ENCODE measurements at places on chromosomes 7 and 10.

- no peak overlapping the region for H3K4me3 ChIP-seq
- H3K27me3 ChIP-seq: no peaks in the 10 kb centered on the region
- H3K4me1 ChIP-seq: peaks cover 4% of the 10 kb centered on the region
- no peak overlapping the region for H3K27ac ChIP-seq
- DNase-seq: no peak
These were observed 182.2 kb upstream of the AOAH start for GRCh38 chr7:36906448-36906847.

DNA sequence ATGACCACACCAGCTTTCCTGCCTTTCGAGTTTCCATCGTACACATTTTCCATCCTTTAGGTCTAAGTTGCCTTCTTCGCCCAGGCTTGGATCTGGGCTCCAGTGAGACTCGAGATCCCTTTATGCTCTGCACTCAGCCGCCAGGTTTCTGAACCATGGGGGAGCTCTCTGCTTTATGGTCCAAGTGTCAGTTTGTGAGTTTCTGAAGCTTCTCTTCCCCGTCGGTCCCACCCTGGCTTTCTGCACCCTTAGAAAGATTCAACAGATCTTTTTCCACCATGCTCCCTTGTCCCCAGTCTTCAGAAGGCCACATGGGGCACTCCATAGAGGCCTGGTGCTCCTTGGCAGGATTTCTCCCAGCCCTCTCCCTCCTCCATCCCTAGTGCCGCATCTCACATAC, 402.0 kb downstream of the PTPRN2 start:
- no peaks in the 10 kb centered on the region for H3K36me3 ChIP-seq
- no peak overlapping the region for H3K4me3 ChIP-seq
- DNase-seq: no peak
- no peaks in the 10 kb centered on the region for H3K4me1 ChIP-seq
- no peak overlapping the region for H3K27ac ChIP-seq

DNA sequence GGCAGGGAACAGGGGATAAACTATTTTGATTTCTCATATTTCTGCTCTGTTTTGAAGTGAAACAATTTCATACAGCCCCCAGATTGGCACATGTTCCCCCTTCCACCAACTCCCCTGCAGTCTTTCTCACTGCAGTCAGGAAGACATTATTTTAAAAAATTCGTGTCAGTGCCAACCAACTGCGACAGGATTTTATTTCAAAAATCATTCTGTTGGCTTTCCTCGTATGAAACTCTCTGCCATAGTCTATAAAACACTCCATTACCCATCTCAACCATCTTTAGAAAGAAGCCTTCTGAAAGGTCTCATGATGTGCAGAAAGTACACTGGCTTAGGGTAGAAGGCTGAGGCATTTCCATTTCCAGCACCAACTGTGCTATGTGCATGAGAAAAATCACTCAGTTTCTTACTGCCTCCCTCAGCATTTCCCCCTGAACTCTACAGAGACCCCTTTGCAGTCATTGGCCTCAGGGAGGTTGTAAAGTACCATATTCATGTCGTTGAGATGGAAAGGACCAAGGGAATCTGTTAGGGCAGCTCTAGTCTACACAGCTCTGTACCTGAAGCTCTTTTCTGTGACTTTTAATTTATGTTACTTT, 46.9 kb downstream of the STEAP1B start:
- no peak for DNase-seq
- no peaks in the 10 kb centered on the region for H3K36me3 ChIP-seq
- H3K4me3 ChIP-seq: no peak overlapping the region
- H3K27me3 ChIP-seq: peaks cover 38% of the 10 kb centered on the region
- peaks cover 3% of the 10 kb centered on the region for H3K4me1 ChIP-seq
- H3K27ac ChIP-seq: no peak overlapping the region

DNA sequence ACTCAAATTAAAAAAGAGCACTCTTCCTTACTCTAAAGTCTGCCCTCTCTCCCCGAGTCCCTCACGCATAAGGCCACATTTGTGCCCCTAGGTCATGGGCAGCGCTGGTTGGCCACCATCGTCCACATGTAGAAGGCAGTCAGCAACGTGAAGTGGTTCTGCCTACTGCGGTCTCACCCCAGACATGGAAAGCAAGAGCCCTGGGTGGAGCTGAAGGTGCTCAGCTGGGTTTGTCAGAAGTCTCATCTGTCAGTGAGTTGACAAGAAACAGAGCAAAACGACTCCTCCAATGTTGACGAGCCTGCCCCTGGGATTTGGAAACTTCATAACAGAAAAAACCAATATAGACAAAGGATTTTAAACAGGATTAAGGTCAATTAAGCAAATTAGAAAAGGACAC, 192.3 kb upstream of the PRSS58 start:
- H3K27me3 ChIP-seq: peaks cover 2% of the 10 kb centered on the region
- no peaks in the 10 kb centered on the region for H3K36me3 ChIP-seq
- peaks cover 10% of the 10 kb centered on the region for H3K4me1 ChIP-seq
- H3K27ac ChIP-seq: peak overlapping the region; percentile 63
- no peak for DNase-seq

- peaks cover 72% of the 10 kb centered on the region for H3K36me3 ChIP-seq
- H3K4me1 ChIP-seq: peaks cover 86% of the 10 kb centered on the region
- peak overlapping the region; percentile 73 for H3K27ac ChIP-seq
- no peaks in the 10 kb centered on the region for H3K27me3 ChIP-seq
- no peak for DNase-seq
These were observed 109.2 kb downstream of the PIP4K2A start for GRCh38 chr10:22605168-22605567.

- DNase-seq: no peak
- no peak overlapping the region for H3K4me3 ChIP-seq
- no peak overlapping the region for H3K27ac ChIP-seq
- H3K4me1 ChIP-seq: no peaks in the 10 kb centered on the region
These were observed 91.4 kb upstream of the PTN start for GRCh38 chr7:137434946-137435345.

DNA sequence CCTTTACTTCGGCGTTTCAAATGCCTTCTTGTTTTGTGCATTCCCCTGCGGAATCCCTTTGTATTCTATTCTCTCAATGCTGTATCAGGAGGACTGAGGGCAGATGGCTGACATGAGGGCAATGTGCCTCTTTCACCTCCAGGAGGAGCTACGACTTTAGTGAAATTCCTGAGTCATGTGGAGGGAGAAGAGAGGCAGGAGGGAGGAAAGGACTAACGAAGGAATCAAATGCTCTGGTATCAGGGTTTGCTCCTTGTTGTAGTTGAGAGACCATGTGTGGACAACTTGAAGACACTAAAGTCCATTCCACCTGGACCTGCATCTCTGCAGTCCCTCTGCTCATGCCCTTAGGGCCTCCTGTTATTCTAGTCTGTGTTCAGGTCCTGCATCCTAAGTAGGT, 40.2 kb upstream of the PRSS58 start:
- peaks cover 15% of the 10 kb centered on the region for H3K27me3 ChIP-seq
- no peak for DNase-seq
- peaks cover 12% of the 10 kb centered on the region for H3K4me1 ChIP-seq
- no peaks in the 10 kb centered on the region for H3K36me3 ChIP-seq

DNA sequence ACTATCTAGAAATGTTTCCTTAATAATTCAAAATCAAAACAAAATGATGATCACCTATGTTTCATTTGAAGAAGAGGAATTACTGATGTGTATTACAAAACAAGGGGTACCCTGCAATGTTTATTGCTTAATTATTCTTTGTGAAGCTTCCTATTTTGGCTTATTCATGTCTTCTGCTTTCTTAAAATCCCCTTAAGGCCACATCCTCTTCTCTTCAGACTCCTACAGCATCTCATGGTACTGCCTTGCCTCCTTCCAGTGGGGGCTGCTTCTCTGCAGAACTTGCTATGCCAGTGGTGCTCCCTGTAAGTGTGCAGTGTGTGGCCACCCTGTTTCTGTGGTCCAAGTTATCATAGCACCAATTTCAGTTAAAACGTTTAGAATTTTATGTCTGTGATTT, 35.0 kb downstream of the CCDC146 start:
- no peaks in the 10 kb centered on the region for H3K27me3 ChIP-seq
- H3K4me1 ChIP-seq: peaks cover 20% of the 10 kb centered on the region
- peak overlapping the region; percentile 74 for H3K27ac ChIP-seq
- H3K4me3 ChIP-seq: peak overlapping the region; percentile 0

DNA sequence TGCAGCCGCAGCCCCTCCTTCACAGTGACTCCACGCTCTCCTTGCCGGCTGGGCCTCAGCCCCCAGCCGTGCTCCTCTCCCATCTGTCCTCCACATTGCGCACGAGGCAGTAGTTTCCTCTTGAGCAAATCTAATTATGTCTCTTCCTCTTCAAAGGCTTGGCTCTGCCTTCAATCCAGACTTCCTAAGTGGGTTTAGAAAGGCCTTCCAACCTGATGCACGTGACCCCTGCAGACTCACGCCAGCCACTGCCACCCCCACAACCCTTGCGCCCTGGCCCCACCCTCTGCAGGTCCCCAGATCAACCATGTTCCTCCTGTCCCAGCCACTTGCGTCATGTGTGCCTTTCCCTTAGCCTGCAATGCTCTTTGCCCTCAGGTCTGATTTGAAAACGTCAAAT, 75.0 kb upstream of the ADAM12 start:
- H3K27ac ChIP-seq: no peak overlapping the region
- H3K36me3 ChIP-seq: no peaks in the 10 kb centered on the region
- no peak for DNase-seq
- H3K4me1 ChIP-seq: no peaks in the 10 kb centered on the region
- H3K4me3 ChIP-seq: no peak overlapping the region

DNA sequence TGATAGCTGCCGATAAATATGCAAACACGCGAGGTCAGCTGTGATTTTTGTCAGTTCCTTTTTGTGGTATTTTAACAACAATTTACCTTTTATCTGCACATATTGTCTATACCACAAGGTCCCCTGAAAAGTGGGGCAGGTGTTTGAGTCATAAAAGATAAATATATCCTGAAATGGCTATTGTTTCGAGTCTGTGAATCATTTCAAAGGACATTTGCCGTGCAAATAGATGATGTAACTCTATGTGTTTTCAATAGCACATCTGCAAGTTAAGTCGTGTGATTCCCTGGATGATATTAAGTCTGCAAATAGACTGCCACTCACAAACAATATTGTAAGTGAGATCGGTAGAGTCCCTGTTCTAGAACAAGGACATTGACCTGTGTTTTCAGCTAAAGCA, 193.0 kb upstream of the PITRM1 start:
- H3K36me3 ChIP-seq: no peaks in the 10 kb centered on the region
- no peak overlapping the region for H3K4me3 ChIP-seq
- no peak for DNase-seq
- peaks cover 2% of the 10 kb centered on the region for H3K4me1 ChIP-seq
- peaks cover 6% of the 10 kb centered on the region for H3K27me3 ChIP-seq

GRCh38 chr7:26213807-26214515, 12.4 kb downstream of the CBX3 start:
- peaks cover 36% of the 10 kb centered on the region for H3K4me1 ChIP-seq
- DNase-seq: no peak
- H3K4me3 ChIP-seq: no peak overlapping the region
- H3K27ac ChIP-seq: peak overlapping the region; percentile 78

- H3K4me1 ChIP-seq: no peaks in the 10 kb centered on the region
- H3K27me3 ChIP-seq: peaks cover 2% of the 10 kb centered on the region
- no peak overlapping the region for H3K27ac ChIP-seq
- no peaks in the 10 kb centered on the region for H3K36me3 ChIP-seq
- no peak overlapping the region for H3K4me3 ChIP-seq
These were observed 35.7 kb downstream of the GFRA1 start for GRCh38 chr10:116237260-116237659.

GRCh38 chr7:134210227-134210626, 83.1 kb downstream of the LRGUK start:
- no peak overlapping the region for H3K27ac ChIP-seq
- H3K4me3 ChIP-seq: no peak overlapping the region
- no peaks in the 10 kb centered on the region for H3K4me1 ChIP-seq
- H3K36me3 ChIP-seq: no peaks in the 10 kb centered on the region

- H3K36me3 ChIP-seq: no peaks in the 10 kb centered on the region
- peak; percentile 3 for DNase-seq
- H3K4me3 ChIP-seq: peak within 1 kb of the TSS; percentile 44
- peaks cover 31% of the 10 kb centered on the region for H3K27me3 ChIP-seq
These were observed at the start of gene CPVL for GRCh38 chr7:29146057-29146706. CPVL (minus strand) TSS chr7:29146537; CDS start chr7:29121061, 25,476 bp downstream.

All from activated CD8-positive, alpha-beta T cell treated with anti-CD3 and anti-CD28 coated beads for 36 hours (primary cell).